ENCODE measurements at places on chromosomes 2 and 18.

DNA sequence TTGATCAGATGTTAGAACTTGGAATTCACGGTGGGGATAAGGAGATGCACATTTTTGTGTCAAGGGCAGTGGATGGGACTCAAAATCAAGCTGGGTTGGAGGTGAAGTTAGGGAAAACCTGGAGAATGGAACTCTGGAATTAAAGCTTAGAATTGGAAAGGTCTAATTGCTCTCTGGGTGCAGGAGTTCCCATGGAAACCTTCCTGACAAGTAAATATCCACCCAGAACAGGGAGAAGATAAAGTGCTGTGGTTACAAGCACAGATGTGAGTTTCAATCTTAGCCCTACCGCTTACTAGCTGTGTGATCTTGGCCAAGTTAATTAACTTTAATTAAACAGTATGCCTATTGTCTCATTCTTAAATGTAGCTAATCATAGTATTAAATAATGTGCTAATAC lies 71.3 kb upstream of the TCF7L1 start:
- no peak for DNase-seq

GRCh38 chr2:73640511-73640911 lies 1.7 kb downstream of the NAT8 start:
- DNase-seq: no peak

GRCh38 chr2:11270891-11271290 lies 73.5 kb downstream of the ROCK2 start:
- DNase-seq: peak; percentile 16

GRCh38 chr2:180675170-180675569 lies 305.2 kb upstream of the UBE2E3 start:
- DNase-seq: no peak

GRCh38 chr2:38409156-38410102 lies 32.4 kb upstream of the ATL2 start:
- no peak for DNase-seq

DNA sequence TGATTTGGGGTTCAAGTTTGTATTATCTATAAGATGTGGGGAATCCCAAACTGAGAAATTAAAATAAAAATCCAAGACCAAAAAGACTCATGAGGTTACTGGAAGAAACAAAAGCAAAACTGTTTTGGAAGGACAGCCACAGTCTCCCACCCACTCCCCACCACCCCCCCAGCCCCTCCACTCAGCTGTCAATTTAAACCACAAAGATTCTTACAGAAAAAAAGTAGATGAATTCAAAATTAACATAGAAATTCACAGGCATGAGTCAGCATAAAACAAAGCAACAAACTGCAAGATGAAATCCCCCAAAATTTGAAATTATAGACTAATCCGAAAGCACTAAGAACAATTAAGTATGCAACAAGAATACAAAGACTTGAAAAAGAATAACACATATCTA lies 12.1 kb downstream of the MAP4K3 start:
- DNase-seq: no peak

GRCh38 chr2:231277962-231278361 lies 79.5 kb downstream of the ARMC9 start:
- DNase-seq: no peak

- DNase-seq: no peak
Measured at GRCh38 chr18:79933765-79934164, 17.7 kb downstream of the SLC66A2 start.

- no peak for DNase-seq
Measured at GRCh38 chr2:148614014-148614321, 30.6 kb upstream of the EPC2 start.

DNA sequence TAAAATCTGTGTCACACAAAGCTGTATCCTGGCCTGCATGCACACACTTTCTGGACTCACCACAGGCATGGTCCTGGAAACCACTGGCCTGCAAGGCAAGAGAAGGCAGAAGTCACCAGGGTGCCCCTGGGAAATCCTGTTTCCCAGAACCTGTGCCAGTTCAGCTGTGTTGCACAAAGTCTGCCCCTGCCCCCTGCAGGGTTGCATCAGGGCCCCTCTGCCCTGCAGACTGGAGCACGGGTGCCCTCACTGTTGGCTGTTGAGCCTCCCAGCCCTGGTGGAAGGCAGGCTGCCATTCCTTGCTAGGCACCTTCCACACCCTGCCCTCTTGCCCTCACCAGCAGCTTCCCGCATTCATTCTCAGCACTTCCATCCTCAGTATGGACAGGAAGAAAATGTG lies 18.0 kb upstream of the TUBB6 start:
- no peak for DNase-seq

GRCh38 chr2:225069966-225070365 lies 27.7 kb upstream of the DOCK10 start:
- no peak for DNase-seq

- DNase-seq: peak; percentile 96
Measured at GRCh38 chr2:43226558-43226954, at the start of gene ZFP36L2. Gene ZFP36L2 (minus strand): TSS chr2:43226606. CDS start chr2:43226315, 291 bp downstream.

GRCh38 chr2:231384970-231385369 lies 10.5 kb upstream of the B3GNT7 start:
- no peak for DNase-seq

GRCh38 chr2:56741601-56742102 lies 557.9 kb downstream of the CCDC85A start:
- no peak for DNase-seq

DNA sequence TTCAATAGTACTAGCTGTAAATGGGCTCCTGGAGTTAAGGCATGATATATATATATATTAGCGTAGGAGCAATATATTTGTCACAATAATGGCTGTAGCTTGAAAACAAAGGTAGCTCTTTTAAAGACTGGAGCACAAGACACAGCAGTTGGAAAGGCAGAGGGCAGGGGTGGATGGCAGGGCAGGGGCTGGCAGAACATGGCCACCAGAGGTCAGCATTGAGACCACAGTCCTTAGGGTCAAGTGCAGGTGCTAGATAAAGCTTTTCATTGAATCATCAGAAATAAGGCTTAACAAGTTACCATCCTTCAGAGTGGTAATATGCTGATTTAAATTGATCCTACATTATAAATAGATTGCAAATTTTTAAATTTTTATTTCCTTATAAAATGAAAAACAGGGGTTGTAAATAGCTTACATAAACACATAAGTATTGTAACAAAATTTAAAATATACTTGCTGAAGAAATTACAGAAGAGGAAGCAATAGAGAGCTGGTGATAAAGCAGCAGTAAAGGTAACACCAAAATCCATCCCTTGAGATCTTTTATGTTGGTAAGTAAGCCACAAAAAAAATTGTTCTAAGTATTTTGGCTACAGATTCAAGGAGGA lies 161.2 kb upstream of the PIEZO2 start:
- DNase-seq: peak; percentile 72

- no peak for DNase-seq
Measured at GRCh38 chr2:36068086-36068485, 287.5 kb upstream of the CRIM1 start.

DNA sequence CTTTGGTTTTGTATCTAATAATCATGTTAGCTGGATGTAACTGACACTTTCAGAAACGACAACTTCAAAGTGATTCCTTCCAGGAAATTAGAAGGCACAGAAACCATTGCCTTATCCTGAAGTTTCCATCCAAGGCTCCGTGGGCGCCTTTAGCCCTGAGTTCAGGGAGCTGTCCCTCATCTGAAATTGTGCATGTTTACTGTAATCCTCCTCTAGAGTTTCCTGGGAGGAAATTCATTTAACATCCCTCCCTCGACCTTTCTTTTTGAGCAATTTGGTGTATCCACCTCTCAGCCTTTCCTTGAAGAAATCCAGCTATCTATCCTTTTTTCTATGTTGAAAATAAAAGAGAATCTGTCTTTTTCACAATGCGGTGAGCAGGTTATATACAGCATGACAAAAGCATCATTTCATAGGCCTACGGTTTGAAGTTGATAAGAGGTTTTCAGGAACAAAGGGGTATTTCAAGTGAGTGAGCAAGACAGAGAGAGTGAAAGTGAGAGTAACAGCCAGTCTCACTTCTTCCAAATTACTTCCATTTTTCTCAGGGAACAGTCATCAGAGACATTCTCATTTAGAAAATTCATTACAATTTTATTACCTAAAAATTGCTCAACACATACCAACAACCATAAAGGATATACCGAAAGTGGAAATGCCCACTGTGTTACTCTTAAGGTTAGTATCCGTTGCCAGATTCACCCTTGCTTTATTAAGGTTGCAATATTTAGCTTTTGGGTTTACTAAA lies 167.3 kb downstream of the MREG start:
- no peak for DNase-seq

DNA sequence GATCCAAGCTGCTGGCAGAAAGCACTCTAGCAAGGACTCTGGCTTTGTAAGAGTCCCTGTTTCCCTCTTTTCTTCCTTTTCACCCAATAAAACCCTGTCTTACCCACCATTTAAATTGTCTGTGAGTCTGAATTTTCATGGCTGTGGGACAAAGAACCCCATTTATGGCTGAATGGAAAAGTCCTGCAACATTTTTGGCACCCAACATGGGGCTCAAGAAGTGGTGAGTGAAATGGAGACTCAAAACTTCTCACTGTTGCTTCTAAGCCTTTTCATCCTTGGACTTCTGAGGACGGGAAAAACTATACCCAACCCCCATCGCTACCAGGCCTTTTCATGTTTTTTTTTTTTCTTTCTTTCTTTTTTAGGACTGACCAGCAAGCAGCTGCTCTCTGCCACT lies 329.5 kb upstream of the CWC22 start:
- no peak for DNase-seq

GRCh38 chr2:217886720-217887309 lies 116.0 kb downstream of the TNS1 start:
- DNase-seq: peak; percentile 81

DNA sequence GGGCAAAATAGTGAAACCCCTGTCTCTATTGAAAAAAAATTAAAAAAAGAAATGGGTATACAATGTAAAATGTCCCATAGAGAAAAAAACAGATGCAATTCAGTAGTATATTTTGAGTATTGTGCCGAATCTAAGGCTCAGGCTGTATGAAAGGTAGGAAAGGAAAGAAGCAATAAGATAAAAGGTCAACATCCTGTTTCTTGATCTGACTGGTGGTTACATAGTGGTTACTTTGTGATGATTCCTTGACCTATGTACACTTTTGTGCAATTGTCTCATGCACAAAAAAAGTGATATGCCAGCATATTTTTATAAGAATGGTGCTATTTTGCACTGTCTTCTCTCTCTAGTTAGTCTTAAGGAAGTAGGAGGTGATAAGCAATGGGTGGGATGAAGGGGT lies 1333.7 kb upstream of the TMEFF2 start:
- DNase-seq: no peak

- no peak for DNase-seq
Measured at GRCh38 chr2:173049831-173050230, 25.8 kb upstream of the MAP3K20 start.

DNA sequence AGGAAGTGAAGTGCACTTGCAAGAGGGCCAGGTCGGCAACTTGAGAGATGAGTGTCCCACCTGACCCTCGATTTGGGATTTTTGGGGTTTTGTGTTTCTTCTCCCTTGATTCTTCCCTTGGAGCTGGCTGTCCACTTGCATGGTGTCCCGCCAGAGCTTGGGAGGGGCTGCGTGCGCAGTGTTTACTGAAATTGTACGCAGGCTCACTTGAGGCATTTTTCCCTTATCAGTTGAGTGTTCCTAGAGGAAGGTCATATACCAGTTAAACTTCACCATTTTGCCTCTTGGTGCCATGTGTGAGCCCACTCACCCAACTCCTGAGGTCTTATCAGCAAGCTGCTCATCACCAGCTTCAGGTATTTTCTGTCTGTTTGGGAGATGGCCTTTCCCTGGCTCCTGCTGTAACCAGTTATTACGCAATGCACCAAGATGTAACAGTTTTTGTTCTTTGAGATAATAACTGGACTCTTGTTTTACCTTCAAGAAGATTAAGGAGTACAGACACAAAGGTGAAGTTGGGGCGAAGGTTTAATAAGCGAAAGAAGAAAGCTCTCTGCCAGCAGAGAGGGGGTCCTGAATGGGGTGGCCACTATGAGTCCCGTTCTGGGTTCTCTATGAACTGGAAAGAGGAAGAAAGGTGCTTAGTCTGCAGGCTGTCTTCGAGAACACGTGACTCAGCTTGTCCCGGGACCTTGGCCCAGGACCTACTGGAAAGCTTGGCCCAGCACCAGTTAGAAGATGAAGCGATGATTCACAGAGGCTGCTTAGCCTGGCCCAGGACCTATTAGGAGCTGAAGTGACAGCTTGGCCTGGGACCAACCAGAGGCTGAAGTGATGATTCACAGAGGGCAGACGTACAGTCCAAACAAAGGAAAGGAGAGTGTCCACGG lies 21.5 kb upstream of the TXNL4A start:
- peak; percentile 25 for DNase-seq

DNA sequence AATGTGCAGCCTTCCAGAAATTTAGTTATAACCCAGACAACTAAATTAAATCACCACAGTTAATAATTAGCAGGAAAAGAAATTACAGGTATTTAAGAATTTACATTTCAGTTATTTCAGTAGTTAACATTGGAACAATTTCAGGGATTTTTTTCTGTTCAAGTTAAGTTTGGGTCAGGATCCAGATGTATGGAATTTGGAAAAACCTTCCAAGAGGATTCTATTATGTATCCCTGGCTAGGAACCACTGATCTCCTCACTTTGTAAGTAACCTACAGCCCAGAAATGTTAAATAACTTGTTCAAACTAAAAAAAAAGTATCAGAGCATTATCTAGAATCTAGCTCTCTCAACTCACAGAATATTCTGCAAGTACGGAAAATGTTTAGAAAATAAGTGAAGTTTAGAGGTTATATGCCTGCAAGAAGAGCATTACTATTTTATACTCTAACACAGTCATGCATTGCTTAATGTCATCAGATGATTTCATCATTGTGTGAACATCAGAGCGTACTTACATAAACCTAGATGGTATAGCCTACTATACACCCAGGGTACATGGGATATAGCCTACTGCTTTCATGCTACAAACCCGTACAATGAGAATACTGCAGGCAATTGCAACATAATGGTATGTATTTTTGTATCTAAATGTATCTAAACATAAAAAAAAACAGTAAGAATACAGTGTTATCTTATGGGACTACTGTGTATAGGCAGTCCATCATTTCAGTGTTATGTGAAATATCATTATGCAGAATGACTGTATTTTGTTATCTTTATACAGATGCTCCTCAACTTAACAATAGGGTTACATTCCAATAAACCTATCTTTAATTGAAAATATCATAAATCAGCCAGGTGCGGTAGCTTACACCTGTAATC lies 6.1 kb downstream of the NCKAP1 start:
- peak; percentile 35 for DNase-seq

GRCh38 chr2:160434254-160434948 lies 59.2 kb downstream of the RBMS1 start:
- no peak for DNase-seq

- no peak for DNase-seq
Measured at GRCh38 chr2:102657770-102658169, 38.4 kb downstream of the SLC9A2 start.

All from erythroblast (primary cell).